Stimulated activated CD4-positive, alpha-beta T cell treated with anti-CD3 and anti-CD28 coated beads, Interleukin-12 subunit alpha, Interleukin-12 subunit beta, amount 100 ng/mL, for 48 hours (primary cell): ENCODE measurements at places on chromosomes 7 and 10.

GRCh38 chr7:140229591-140230515 lies 53.1 kb upstream of the KDM7A start:
- peak; percentile 45 for DNase-seq

- DNase-seq: no peak
Observed at GRCh38 chr7:27172823-27173510, 1.2 kb downstream of the HOXA10 start.

GRCh38 chr10:69573056-69573806 lies at the start of gene NEUROG3:
NEUROG3 (minus strand) TSS chr10:69573422; CDS start chr10:69573043, 379 bp downstream.
- no peak for DNase-seq

DNA sequence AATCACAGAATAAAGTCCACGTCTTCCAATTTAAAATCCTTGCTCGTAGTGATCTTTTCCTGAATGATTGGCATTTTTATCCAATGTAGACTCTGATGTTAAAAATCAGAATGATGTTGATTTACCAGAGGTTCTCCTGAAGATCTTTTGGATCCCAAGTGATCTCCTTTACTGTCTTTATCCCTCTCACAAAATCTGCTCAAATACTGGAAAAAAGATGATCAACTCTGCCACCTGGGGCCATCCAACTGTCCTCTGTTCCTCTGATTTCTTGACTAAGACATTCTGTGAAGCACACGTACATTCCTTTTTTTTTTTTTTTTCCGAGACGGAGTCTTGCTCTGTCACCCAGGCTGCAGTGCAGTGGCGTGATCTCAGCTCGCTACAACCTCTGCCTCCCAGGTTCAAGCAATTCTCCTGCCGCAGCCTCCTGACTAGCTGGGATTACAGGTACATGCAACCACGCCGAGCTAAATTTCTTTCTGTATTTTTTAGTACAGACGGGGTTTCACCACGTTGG lies 18.0 kb upstream of the ADRB1 start:
- DNase-seq: no peak

GRCh38 chr10:82529062-82529461 lies 654.1 kb downstream of the NRG3 start:
- DNase-seq: no peak

- DNase-seq: no peak
Observed at GRCh38 chr7:14207138-14207537, 217.7 kb upstream of the ETV1 start.

DNA sequence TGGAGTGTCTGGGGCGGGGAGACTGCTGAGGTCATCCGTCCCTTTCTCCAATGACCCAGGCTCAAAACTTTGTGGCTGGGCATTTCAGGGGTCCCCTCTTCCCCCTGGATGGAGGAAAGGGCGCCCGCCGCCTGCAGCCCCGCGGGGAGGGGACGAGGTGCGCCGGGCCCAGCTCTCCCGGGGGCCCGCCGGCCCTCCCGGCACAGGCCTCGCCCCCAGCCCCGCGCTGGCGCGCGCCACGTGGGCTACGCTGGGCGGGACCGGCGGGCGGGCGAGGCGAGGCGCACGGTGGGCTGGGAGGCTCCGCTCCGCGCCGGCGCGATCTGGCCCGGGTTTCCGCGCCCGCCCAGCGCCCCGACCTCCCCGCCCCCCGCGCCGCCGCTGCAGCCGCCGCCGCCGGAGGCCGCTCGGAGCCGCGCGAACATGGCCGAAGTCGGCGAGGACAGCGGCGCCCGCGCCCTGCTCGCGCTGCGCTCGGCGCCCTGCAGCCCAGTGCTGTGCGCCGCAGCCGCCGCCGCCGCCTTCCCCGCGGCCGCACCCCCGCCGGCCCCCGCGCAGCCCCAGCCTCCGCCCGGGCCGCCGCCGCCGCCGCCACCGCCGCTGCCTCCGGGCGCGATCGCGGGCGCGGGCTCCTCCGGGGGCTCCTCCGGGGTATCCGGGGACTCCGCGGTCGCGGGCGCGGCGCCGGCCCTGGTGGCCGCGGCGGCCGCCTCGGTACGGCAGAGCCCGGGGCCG lies at the start of gene FOXK1:
TSS of gene FOXK1 (plus strand) at position 410 of the 735 bp plus-strand sequence. CDS start at position 424, 14 bp downstream.
- peak; percentile 64 for DNase-seq

DNA sequence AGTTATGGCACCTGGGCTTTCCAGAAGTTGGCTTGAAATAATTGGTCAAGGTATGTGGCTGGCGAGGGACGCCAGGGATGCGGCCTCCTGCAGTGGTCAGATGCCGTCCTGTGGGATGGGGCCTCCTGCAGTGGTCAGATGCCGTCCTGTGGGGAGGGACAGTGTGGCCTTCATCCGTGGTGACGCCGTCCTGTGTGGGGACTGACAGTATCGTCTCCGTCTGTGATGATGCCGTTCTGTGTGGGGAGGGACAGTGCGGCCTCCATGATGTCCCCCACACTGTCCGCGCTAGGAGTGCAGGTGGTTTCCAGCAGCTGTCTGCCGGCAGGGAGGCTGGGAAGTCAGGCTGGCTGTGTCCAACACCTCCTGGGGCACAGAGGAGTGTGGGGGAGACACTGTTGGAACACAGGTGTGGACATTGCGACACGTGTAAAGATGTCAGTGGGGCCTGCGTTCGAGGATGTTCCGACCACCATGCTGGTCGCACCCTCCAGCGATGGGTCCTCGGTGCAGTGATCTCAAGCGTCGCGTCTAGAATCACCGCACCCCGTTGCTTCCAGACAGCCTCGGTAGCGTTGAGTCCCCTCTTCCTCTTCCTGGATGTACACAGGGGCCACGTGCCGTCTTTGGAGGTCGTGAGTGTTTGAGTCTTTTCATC lies 52.6 kb downstream of the INPP5A start:
- no peak for DNase-seq

- peak; percentile 41 for DNase-seq
Observed at GRCh38 chr7:155412416-155413253, 45.3 kb upstream of the EN2 start.

GRCh38 chr10:118541718-118542117 lies 53.7 kb downstream of the PRLHR start:
- no peak for DNase-seq

GRCh38 chr7:45000093-45001032 lies at the start of gene CCM2:
CCM2 (plus strand) TSS chr7:45000201; CDS start chr7:45000334, 133 bp downstream.
- DNase-seq: no peak

GRCh38 chr10:17951868-17952371 lies at the start of gene SLC39A12:
SLC39A12 (plus strand) TSS chr10:17951918; CDS start chr10:17953277, 1,359 bp downstream.
- no peak for DNase-seq

DNA sequence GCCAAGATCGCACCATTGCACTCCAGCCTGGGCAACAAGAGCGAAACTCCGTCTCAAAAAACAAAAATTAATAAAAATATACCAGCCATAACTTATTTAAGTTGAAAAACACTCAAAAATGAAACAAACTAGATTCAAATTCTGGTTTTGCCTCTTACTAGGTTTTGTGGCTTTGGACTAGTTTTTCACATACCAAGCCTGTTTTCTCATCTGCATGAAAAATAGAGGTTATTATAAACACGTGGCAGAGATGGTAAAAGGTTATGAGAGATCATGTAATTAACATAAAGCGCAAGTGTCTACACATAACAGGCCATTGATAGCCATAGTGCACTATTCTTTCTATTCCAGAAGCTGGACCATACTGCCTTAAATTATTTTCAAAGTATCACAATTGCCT lies 35.5 kb upstream of the CABCOCO1 start:
- DNase-seq: no peak

DNA sequence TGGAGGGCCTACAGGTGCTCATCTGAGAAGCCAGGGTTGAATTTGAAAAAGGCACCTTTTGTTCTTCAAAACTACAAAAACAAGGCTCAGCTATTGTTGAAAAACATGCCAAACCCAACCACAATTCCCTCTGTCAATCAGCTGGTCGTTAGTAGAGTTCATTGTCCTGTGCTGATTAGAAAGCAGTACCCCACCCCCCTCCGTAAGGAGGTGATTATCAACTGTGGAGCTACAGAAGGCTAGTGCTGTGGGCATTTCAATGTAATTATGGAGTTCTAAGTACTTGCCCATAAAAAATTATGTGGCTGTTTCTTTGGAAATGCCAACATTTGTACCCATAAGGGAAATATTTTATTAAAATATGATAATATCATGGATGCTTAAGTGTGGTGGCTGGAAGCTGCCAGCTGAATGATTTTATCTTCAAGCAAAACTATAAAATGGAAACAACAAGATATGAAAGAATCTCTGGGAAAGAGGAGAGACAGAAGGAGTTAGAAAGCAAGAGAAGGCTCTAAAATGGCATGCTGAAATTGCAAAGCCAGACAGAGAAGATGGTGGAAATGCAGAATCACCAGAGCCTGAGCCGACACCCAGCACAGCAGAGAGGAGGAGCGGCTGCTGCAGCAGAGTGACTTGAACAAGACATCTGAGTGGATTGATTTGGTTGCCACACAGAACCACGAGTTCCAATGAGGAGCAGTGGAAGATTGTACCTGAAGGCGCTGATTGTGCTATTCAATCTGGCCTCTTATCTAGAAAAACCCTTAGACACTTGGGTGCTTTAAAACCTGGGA lies 179.5 kb upstream of the LRGUK start:
- DNase-seq: no peak

GRCh38 chr10:71739358-71739900 lies 19.9 kb upstream of the C10orf105 start:
- no peak for DNase-seq

GRCh38 chr10:67839951-67840350 lies 2.0 kb upstream of the DNAJC12 start:
- DNase-seq: no peak

GRCh38 chr10:20303453-20304152 lies 487.4 kb downstream of the PLXDC2 start:
- no peak for DNase-seq

DNA sequence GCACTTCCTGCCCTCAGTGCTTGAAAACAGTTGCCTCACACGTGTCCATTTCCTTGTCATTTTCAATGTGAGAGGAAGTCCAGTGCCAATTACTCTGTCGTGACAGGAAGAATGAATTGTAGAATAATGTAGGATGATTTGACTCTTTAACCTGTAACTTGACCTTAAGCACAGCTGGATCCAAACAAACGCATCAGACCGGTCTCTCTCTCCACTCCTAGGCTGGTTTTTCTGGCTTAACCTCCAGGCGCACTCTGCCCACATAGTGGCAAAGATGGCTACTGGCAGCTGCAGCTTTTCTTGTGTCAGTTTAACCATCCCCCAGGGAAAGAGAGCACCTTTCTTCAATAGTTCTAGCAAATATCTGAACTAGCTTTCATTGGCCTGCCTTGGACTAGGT lies 29.4 kb upstream of the PNLIPRP3 start:
- no peak for DNase-seq

DNA sequence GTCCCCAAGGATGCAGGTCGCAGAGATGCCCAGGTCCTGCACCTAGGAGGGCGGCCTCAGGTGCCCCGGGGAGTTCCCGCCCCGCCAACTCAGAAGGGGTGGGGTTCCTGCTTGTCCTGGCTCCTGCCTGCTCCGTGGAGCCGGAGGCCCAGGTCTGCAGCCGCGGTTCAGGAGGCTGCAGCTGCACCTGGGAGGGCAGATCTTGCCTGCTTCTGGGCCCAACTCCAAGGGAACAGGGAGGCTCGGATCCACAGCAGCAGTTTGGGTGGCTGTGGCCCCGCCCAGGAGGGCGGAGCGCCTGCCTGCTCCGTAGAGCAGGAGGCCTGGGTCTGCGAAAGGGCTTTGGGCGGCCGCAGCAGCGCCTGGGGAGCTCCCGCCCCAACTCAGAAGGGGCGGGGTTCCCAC lies 108.2 kb upstream of the EGR2 start:
- DNase-seq: no peak

DNA sequence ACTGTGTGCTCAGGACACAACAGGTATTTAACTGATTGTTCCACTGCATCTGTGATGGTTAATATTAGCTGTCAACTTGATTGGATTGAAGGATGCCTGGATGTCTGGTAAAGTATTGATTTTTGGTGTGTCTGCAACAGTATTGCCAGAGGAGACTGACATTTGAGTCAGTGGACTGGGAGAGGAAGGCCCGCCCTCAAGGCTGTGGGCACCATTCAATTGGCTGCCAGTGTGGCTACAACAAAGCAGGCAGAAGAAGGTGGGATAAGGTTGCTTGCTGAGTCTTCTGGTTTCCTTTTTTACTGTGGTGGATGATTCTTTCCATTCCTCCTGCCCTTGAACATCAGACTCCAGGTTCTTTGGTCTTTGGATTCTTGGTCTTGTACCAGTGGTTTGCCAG lies 137.1 kb upstream of the FAM13C start:
- no peak for DNase-seq

DNA sequence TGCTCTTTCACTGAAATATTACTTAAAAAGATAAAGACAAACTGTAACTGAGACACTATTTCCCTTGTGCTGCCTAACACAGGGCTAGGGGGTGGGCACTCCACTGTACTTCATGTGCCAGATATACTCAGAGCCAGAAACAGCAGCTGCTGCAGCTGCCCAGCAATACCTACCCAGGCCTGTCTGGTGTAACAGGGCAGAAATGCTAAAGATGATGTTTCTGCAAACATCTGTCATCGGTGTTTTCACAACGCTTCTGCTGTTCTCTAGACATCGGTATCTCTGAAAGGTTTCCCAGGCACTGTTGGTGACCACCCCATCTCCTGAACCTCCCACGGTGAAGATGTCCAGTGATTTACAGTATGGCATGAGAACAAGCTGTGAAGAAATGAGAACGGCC lies 42.7 kb downstream of the LAMB1 start:
- no peak for DNase-seq
